Endothelial cell (in vitro differentiated cells): ENCODE measurements at places on chromosomes 6 and 20.

DNA sequence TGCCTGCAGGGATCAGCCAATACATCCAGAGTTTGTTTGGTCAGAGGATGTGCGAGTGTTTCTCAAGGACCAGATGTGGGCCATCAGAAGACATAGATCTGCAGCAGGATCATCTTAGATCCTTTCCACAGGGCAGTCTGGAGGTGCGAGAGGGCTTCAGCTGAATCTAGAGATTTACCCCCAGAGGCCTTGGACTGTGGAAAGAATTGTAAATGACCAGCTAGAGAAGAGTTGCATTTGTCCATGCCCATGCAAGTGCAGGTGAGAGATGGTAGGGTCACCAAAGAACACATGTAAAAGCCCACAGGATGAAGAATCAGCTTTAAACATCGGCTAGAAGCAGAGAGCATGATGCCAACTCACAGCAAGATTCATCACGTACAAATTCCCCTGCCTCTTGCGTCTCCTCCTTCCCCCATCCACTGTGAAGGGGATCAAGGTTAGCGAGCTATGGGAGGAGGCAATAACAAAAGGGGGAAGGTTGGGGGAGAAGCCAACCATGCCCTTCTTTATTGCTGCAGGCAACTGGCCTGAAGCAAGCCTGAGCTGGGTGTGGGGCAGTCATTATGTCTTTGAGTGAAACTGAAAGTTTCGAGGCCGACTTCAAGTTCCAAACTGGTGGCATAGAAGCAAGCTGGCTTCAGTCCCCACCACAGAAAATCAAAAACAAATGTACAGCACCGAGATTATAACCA, 83.5 kb downstream of the SCML4 start:
- no peak for DNase-seq

GRCh38 chr20:63128367-63128766, 87.6 kb downstream of the YTHDF1 start:
- DNase-seq, result no peak

DNA sequence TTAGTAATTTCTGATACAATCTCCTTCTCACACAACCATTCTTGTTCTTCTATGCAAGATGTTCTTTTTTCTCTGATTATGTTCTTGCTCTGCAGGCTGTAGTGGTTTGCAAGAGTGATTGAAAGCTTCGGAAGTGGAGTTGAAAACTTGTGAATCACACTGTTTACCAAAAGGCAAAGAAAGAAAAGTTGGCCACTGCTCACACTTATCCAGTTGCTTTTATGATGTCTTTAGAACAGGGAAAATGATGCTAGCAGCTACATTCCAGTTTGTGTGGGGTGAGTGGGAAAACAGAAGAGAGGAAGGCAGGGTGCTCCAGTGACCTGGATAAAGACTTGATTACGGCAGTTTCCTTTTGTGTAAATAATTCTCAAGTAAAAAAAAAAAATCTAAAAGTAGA, 583.3 kb downstream of the TENT5A start:
- DNase-seq, result no peak

GRCh38 chr6:66561479-66561878, 854.5 kb upstream of the EYS start:
- DNase-seq, result no peak

GRCh38 chr20:21147593-21147992, 21.7 kb downstream of the KIZ start:
- no peak for DNase-seq

- DNase-seq, result no peak
These were observed 48.3 kb upstream of the EEF1A1 start for GRCh38 chr6:73569121-73569520.

DNA sequence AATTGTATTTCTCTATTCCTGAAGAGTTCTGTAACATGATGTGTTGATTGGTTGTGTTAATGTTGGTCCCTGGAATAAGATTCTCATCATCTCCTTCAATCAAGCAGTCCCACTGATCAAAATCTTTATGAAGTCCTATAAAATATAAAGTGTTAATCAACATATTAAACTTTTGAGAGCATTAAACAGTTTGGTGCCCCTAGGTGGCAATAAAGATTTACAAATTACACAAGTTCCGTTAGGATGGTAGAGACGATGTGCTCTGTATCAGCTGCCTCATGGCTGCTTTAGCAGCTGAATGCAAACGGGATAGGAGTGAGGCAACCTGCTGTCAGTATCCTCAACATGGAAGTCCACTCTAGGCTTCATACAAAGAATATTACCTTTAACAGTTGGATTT, 16.9 kb downstream of the TDRD6 start:
- no peak for DNase-seq

GRCh38 chr20:8932192-8933165, 136.4 kb upstream of the PLCB4 start:
- DNase-seq, result no peak

DNA sequence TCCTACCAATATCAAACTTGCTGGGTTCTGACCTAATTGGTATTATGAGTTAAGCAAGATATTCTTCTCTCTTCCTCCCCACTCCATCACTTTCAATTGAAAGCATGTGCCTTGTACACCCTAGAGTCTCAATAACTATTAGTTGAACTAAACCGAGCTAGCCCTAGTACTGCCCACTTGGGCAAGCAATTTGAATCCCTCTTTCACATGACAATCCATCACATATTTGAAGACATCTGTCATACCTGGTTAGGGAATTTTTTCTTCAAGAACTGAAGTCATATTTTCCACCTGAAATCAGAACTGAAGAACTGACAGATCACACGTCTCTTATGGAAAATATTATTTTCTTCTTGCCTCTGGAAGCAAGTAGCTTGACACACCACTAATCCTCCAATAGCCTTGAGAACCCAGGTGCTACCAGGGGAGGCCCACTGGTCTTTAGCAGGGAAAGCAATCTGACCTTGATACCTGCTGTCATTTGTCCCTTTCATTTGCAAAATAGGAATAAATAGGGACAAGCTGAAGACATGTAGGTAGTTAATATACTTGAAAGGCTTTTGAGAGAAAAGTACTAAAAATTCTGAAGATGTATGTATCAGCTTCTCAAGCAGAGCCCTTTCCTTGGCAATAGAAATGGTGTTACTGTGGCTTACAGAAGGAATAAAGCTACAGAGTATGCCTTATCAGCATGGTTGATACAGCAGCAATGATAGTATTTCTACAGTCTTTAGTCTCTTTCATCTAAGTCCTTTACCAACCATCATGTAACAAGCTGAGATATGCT, 71.4 kb downstream of the GJA10 start:
- DNase-seq, result no peak

- no peak for DNase-seq
These were observed 45.1 kb upstream of the TAGAP start for GRCh38 chr6:159089909-159090308.
